ENCODE measurements at places on chromosomes 6 and 20. TPM values are rescaled to one million over a fixed set of nuclear protein-coding genes. Genes with fewer than 3 reads are reported as not detected.

Gene APCDD1L
- polyA plus RNA-seq: 0.27 TPM

Gene KCNK5
- polyA plus RNA-seq: not detected

Gene ZNF451
- 19.8 TPM for polyA plus RNA-seq

Gene SLC17A9
- not detected for polyA plus RNA-seq

Gene RFX6
- not detected for polyA plus RNA-seq

Gene FBXO30
- polyA plus RNA-seq: 4.4 TPM

Gene PLN
- polyA plus RNA-seq: not detected

Gene PERP
- polyA plus RNA-seq: 40.3 TPM

Gene SAMD3
- not detected for polyA plus RNA-seq

Gene RAD21L1
- polyA plus RNA-seq: not detected

Gene SEC23B
- polyA plus RNA-seq: 27.5 TPM

Gene PLCB1
- polyA plus RNA-seq: 123 TPM

Gene FNDC1
- 0.36 TPM for polyA plus RNA-seq

Gene HLA-DMB
- polyA plus RNA-seq: not detected

Gene RNF144B
- 1.4 TPM for polyA plus RNA-seq

Gene TAF4
- 0.66 TPM for polyA plus RNA-seq

Gene WFDC5
- not detected for polyA plus RNA-seq

Gene KIF13A
- 3.9 TPM for polyA plus RNA-seq

All from Purkinje cell (primary cell).